ENCODE measurements at places on chromosomes 12 and 14.
A peak's percentile ranks its signal among the peaks of the same experiment; 100 is the strongest.

GRCh38 chr14:29205658-29206057 is 439.1 kb downstream of the FOXG1 start:
- no peak for DNase-seq

DNA sequence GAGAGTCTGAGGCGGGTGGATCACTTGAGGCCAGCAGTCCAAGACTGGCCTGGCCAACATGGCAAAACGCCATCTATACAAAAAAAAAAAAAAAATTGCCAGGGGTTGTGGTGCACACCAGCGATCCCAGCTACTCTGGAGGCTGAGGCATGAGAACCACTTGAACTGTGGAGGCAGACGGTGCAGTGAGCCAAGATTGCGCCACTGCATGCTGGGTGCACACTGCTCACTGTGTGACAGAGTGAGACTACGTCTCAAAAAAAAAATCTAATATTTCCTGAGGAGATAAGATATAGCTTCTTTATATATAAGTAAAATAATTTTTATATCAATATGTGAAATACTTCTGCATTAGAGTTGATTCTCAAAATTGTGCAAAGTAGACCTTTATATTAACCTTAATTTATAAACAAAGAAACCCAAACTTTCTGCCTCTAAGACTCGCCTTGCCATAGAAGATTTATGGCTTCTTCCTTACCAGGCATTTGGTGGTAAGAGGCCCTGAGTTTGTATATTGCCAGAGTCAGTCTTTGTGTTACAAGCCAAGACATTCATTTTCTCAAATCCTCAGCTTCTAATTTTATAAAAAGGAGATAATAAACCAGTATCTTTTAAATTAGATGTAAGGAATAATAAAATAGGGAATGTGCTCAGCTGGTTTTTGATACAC is 1226.7 kb downstream of the FLRT2 start:
- DNase-seq = no peak

GRCh38 chr14:60164404-60164711 is 840 bp downstream of the DHRS7 start:
- DNase-seq = no peak

GRCh38 chr14:78700236-78700635 is 530.1 kb downstream of the NRXN3 start:
- no peak for DNase-seq

DNA sequence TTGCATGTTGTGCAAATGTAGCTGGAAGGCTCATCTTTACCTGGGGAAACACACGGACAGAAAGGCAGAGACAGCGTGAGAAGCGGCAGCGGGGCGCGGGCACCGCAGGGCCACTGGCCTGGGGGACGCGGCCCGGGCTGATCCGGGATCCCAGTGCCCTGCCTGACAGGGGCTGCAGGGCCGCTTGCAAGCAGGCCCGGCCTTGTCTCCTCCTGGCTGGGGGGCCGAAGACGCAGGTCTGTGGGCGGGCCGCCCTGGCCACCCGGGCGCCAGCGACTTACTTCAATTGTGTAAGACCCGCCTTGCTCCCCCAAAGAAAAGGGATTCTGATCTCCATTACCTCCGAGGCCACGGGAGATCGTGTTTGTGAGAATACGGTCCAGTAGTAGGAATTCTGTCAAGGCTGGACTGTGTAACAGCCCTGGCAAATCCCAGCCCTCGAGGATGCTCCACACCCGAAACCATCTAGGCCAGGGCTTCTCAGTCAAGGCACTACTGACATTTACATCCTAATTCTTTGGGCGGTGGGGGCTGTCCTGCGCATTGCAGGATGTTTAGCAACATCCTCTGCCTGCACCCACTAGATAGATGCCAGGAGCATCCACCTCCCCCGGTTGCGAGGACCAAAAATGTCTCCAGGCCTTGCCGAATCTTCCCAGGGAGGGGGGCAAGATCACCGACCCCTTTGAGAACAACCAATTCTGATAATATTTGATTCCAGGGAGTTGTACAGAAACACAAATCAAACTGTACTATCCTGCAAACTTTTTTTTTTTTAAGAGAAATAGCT is 95.6 kb downstream of the BCL11B start:
- no peak for DNase-seq

DNA sequence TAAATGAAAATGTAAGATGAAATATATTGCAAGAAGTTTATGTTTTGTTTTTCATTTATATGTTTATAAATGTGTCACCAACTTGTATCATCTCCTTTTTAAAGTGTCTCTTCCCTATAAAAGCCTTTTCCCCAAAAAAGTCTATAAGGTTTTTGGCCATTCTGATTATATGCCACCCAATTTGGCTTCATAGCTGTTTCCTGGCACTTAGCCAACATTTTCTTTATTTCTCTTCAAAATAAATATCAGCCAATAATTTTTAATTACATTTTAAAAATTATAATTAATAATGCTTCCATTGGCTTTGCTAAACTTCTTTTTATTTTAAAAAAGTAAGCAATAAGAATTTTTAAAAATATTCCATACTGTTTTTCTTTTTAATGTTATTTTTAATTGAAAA is 171.8 kb downstream of the RASSF9 start:
- no peak for DNase-seq

GRCh38 chr12:79645235-79645630 is 45.5 kb downstream of the PAWR start:
- no peak for DNase-seq

DNA sequence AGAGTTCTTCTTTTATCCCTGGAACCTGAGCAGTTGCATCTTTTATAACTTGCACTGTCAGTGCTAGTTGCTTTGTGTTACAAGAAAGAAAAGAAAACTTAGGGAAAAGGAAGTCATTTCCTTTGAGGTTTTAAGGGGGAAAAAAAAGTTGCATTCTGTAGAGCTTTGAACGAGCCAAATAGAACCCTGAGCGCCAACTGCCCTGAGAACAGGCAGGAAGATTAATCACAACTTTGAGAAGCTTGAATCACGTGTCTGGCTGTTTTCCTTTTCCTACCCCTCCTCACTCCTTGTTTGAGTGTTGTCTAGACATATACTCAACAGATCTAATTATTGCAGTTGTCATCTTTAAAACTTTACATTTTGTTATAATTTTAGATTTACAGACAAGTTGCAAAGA is 12.5 kb downstream of the PCNX1 start:
- DNase-seq = no peak

DNA sequence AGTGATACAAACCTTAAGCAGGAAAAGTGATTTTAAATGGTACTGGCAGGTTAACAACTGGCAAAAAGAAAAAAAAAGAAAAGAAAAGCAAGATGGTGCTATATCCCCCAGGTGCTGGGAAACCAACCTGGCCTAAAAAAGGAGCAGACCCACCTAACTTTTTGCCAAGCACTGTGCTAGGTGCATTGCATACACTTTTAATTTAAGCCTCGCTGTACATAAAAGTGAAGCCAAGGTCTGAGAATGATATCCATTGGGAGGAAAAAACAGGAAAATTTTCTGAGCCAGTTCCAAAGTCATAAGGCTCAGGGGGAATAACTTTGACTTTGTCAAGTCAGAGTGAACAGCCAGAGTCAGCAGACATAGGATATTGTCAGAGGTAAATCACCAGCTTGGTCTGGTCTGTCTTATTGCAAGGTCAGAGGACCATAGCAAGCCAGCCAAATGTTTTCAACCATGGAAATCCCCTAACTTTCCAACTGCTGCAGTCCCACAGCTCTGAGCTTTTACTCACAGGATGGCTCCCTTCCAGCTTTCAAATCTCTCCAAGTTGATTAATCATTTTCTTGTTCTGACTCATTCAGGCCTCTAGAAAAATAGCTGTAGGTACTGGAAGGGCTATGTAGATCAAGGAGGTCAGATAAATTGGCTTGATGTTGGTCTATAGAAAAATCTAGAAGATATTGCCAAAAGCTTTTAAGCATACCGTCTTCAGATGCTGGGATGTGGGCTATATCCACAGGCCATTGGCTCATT is 412.9 kb downstream of the RAD51B start:
- no peak for DNase-seq

GRCh38 chr12:73057428-73057827 is 785.3 kb downstream of the TRHDE start:
- DNase-seq = no peak

DNA sequence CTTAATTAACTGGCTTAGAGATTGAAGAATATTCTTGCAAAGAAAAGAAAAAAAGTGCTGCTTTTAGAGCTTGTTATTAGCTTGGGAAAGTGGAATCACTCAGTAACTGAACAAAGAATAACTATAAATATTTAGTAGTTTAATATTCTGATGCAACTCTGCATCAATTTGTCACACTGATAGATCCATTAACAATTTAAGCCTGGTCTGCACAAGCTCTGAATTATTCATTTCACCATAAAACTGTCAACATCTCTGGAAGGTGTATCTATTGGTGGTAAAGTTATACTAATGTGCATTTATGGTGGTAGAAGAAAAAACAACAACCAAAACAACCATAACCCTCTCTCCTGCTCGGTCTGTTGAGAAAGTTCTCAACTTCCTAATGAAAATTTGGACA is 38.1 kb upstream of the SLC35F4 start:
- DNase-seq = no peak

GRCh38 chr12:53543539-53543938 is 36.3 kb upstream of the NPFF start:
- DNase-seq = no peak

- no peak for DNase-seq
Measured at GRCh38 chr14:50044042-50044651, 72.2 kb downstream of the VCPKMT start.

DNA sequence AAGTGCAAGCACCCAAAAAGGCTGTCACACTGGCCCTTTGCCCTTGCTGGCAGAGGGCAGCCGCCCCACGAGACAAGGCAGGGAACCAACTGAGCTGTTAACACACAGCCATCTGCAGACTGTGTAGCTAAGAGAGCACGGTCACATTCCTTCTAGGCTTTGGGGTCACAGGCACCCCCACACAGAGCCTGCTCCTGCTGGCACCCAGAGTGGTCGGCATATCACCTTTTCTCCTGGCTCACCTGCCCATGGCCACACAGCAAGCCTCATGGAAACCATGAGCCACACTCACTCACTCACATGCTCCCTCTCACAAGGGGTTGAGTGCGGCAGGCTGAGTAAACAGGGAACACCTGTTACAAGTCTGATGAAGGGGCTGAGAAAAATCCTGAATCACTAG is 214.5 kb downstream of the PCNX1 start:
- DNase-seq = no peak

- no peak for DNase-seq
Measured at GRCh38 chr12:130504840-130505175, 167.1 kb downstream of the PIWIL1 start.

- peak; percentile 33 for DNase-seq
Measured at GRCh38 chr14:50062438-50063085, 53.8 kb downstream of the VCPKMT start.

GRCh38 chr12:88580051-88580871 is at the start of gene KITLG:
TSS of gene KITLG (minus strand) at chr12:88580471. CDS start at chr12:88580278, 193 bp downstream.
- DNase-seq = no peak

GRCh38 chr14:56237398-56237797 is 119.2 kb downstream of the PELI2 start:
- DNase-seq = no peak

DNA sequence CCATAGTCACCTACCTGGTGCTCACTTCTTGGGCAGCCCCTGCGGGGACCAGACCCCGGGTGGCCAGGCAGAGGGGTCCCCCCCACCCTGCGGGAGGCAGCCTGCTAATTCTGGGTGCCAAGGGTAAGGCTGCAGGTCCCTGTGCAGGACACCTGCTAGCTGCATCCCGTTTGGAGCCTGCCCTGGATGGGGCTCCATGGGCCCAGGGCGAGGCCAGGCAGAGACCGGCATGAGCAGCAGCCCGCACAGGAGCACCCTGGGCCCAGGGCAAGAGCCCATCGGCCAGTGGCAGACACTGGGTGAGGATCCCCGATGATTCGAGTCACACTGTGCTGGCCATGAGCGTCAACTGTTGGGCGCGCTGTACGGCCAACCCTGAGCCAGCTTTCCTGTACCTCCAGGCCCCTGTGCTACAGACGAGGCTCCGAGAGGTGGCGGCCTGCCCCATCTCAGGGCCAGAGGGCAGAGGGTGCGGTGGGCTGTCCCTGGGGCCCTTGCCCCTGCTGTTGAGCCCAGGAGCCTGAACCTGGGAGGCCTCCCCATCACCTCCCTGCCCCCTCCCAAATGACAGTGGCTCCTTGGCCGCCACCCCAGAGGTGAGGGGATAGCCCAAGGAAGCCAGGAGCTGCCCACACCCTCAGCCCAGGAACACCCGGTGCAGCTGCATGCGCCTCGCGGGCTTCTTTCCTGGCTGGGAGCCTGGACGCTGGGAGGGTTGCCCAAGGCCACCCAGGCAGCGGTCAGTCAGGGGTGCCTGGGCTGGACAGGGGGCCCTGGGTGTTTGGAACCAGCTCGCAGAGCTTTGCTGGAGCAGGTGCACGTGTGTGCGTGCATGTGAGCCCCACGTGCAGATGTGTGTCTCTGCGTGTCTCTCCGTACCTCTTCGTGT is 47.7 kb downstream of the CYP46A1 start:
- DNase-seq = no peak

GRCh38 chr12:12004524-12004923 is 66.2 kb upstream of the BCL2L14 start:
- DNase-seq = no peak

DNA sequence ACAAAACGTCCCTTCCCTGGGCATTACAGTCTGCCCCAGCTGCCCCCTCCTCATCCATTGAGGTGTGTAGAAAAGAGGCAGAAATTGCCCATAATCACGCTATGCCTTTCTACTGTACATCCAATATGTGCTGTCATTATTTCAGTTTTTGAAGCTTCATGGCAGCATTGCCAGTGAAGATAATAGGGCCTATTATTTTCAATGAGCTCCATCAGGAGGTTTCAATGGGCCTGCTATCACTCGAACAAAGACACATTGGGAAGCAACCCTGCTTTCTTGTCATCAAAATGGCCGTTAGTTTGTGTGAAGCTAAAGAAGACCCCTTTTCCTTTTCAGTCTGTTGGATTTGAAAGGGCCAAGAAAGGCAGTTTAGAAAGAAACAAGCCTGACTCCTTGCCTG is 653.8 kb downstream of the NOVA1 start:
- DNase-seq = no peak

DNA sequence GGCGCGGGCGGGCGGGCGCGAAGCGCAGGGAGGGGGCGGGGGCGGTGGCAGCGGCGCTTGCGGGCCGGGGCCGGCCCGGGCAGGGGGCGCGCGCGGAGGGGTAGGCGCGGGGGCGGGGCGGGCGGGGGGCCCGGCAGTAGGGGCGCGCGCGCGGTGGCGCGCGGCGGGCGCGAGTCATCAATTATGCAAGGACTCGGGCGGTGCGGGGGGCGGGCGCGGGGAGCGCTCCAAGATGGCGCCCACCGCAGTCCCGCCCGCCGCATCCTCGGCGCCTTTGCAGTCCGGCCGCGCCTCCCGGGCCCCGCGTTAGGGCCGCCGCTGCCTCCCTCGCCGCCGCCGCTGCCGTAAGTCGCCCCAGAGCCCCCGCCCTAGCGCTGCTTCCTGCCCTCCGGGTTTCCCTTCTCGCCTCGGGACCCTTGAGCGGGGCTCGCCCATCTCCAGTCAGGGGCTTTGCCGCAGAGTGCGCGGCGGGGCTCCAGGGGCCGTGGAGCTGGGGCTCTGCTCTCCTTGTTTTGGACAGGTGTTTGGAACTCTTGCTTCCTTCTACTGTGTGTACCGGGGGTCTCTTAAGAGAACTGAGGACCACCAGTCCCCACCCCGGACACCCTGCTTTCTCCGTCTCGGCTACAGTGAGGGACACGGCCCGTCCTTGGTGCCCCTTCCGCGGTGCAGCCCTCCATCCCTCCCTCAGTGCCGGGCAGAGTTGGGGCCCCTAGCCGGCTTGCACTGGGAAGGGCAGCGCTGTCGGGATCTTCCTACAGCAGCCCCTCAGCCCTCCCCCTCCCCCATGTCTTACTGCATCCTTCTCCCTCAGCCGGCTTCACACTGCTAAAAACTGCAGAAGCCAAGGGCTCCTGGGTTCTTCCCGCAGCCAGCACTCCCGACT is at the start of gene SCN8A:
SCN8A (plus strand) TSS at position 218 of the 886 bp plus-strand sequence. CDS start 71,585 bp downstream, outside the sequence.
- no peak for DNase-seq

GRCh38 chr14:26730929-26731618 is 133.2 kb upstream of the NOVA1 start:
- DNase-seq = no peak

GRCh38 chr12:41881891-41882805 is 262.5 kb downstream of the GXYLT1 start:
- DNase-seq = no peak

Measured in esophagus squamous epithelium (tissue), 5 donors.